M059J (cell line): ENCODE measurements at places on chromosomes 4 and X. TPM values are rescaled to one million over a fixed set of nuclear protein-coding genes. Genes with fewer than 3 reads are reported as not detected.

DNA sequence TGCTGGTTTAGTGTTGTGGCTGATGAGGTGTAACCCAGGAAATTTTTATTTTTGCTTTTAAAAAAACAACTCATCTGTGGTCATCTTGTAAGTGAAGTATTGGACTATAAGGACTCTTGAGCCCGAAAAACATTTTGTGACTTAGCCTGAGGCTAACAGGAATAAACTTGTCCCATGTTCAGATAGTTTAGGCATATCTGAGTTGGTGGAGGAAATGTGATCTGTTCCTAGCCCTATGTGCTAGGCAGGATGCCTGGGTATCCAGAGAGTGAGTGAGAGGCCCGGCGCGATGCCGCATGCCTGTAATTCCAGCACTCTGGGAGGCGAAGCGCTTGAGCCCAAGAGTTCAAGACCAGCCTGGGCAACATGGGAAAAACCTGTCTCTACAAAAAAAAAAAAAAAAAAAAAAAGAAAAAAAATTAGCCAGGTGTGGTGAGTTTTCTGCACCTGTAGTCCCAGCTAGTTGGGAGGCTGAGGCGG lies 3.7 kb downstream of the SMS start:
- no peak for DNase-seq

DNA sequence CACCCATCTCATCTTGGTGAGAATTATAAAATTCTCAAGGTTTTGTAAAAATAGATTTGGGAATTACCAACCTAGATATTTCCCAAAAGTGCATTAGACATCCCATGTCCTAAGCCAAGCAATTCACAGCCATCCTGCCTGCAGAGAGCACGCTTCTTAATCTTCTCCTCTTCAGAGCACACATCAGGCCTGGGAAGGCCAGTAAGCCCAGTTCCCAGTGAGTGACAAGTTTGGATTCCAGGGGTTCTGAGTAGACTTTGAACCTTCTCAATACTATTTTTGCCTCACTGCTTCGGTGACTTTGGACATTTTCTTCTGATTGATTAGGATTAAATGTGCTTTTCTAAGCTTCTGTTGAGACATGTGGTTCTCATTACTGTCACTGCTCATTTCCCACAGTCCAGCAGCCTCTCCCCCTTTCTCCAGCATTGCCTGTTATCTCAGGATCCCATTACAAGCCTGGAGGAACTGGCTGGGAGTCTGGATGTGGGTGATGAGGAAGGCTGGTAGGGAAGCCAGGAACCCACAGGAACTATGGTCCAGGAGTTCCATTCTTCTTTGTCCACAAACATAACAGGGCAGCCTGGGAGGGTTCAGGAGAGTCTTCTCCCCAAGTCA lies 56.4 kb upstream of the TMEM150C start:
- DNase-seq = no peak

GRCh38 chr4:16411501-16412085 lies 185.3 kb upstream of the TAPT1 start:
- DNase-seq = no peak

- DNase-seq = peak; percentile 3
Measured at GRCh38 chr4:123096038-123096437, 173.6 kb upstream of the NUDT6 start.

DNA sequence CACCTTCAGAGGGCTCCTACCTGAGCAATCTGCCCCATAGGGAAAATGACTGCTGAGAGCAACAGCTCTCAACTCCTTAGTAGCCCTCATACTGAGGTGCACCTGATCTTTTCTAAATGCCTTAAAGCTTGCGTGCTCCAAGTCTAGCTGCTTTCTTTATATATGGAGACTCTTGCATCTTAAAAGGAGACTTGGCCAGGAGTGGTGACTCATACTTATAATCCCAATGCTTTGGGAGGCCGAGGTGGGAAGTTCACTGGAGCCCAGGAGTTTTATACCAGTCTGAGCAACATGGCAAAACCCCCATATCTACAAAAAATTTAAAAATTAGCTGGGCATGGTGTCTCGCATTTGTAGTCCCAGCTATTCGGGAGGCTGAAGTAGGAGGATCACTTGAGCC lies 78.1 kb upstream of the TRIM2 start:
- DNase-seq = peak; percentile 33

- DNase-seq = no peak
Measured at GRCh38 chrX:25151749-25152148, 136.0 kb upstream of the ARX start.

DNA sequence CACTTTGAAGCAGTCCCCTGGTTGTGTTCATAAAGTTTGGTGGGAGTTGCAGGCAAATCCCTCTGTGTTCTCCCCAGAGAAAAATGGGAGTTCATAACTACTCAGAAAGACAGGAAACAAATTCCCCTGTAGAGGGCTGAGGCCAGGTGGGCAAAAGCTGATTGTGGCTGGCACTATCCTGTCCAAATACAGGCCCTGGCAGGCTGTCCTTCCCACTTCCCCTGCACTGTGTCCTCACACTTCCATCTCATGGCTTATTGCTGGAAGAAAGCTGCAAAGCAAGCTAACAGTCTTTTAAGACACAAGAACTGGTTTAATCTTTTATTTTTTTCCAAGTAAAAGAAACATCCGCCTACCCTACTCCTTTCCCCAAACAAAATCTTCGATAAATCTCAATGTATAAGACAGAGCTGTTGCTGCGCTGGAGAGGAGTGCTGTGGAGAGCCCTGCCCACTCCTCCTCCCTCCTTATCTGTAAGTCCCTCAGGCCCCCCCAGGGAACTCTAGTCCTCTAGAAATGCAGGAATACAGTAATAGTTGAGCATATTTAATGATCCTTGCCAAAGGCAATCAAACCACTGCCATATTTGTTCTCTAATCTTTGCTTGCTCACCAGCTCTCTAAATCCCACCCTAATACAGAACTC lies 14.0 kb downstream of the TAPT1 start:
- no peak for DNase-seq

- peak; percentile 3 for DNase-seq
Measured at GRCh38 chr4:157222771-157223160, 2.2 kb downstream of the GRIA2 start.

- peak; percentile 77 for DNase-seq
Measured at GRCh38 chrX:112642349-112642748, 37.4 kb downstream of the LHFPL1 start.

- DNase-seq = no peak
Measured at GRCh38 chr4:185902654-185903053, 90.7 kb upstream of the SORBS2 start.

GRCh38 chr4:135122457-135122856 lies 920.9 kb upstream of the PABPC4L start:
- DNase-seq = no peak

DNA sequence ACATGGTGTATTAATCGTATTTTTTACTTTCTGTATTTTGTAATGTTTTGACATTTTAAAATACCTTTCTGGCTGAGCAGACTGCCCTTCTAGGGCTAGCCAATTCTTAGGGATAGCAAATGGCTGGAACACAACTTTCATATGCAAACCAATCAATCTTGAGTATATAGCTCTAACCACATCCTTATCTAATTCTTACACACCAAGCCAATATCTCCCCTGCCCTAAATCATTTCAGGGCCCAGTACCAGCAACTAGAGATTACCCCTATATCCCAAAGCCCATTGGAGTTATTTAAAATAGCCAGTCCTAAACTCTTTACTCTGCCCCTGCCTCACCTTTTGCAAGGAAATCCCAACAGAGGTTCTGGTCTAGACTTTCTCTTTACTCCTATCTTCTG lies 58.3 kb downstream of the INTS12 start:
- no peak for DNase-seq

GRCh38 chr4:40586729-40587128 lies 42.9 kb downstream of the RBM47 start:
- DNase-seq = no peak

DNA sequence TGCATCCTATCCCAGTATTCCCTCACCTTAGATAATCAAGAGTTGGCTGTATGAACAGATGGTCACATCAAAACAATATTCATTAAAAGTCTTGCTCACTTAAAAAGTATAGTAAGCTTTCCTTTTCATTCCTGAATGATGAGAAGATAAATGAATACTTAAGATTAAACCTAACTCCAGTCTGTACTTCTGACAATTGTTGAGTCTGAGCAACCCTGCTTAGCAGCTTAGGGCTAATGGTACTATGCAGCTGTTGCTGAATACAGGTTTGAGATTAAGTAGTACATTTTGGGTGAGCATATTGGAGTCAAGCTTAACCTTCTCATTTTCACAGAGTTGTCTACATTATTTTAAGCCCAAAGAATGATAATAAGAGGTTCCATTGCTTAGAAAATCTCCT lies 121.7 kb upstream of the ETNPPL start:
- DNase-seq = peak; percentile 3

DNA sequence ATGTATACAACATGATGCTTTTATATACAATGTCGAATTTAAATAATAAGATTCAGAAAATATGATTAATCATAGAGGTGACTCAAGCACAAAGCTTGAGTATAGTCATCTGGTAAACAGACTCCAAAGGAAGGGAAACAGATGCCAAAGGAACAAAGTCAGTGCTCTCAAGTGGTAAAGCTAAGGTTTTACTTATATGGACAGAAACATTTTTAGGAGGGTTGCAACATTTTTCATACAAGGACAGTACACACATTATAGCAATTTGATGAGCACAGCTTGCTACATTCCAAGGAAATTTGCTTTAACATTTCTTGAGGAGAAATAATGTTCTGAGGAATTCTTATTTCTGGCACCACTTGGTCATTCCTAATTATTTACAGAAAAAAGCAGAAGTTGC lies 333.4 kb upstream of the AADAT start:
- DNase-seq = no peak

DNA sequence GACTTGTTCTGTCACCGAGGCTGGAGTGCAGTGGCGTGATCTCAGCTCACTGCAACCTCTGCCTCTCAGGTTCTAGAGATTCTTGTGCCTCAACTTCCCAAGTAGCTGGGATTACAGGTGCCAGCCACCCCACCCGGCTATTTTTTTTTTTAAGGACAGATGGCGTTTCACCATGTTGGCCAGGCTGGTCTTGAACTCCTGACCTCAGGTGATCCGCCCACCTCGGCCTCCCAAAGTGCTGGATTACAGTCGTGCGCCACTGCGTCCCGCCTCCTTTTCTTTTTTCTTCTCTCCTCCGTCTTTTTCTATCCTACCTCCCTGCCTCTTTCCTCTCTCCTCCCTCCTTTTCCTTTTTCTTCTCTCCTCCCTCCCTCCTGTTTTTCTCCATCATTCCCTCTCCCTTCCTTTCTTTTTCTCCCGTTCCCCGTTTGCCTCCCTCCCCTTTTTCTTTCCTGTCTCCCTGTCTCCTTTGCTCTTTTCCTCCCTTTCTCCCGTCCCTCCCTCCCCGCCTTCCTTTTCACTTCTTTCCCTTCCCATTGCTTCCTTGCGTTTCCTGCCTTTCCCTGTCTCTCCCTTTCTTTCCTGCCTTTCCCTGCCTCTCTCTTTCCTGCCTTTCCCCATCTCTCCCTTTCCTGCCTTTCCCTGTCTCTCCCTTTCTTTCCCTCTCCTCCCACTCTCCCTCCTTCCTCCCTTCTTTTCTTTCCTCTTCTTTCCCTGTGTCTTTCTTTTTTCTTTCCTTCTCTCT lies 2.1 kb upstream of the SLC25A6 start:
- DNase-seq = no peak

- DNase-seq = no peak
Measured at GRCh38 chr4:52366621-52367020, 292.5 kb downstream of the USP46 start.

GRCh38 chr4:183320211-183321059 lies at the start of gene CLDN22:
Gene CLDN22 (minus strand): TSS chr4:183320276. CDS start chr4:183320218, 58 bp downstream.
- DNase-seq = no peak

- DNase-seq = peak; percentile 38
Measured at GRCh38 chrX:103730796-103731493, 20.2 kb downstream of the TMEM31 start.

- DNase-seq = no peak
Measured at GRCh38 chrX:63746278-63746677, 38.7 kb downstream of the ARHGEF9 start.

- no peak for DNase-seq
Measured at GRCh38 chr4:94038195-94038594, 169.5 kb upstream of the SMARCAD1 start.

GRCh38 chrX:148601034-148601433 lies 100.6 kb downstream of the AFF2 start:
- DNase-seq = no peak

GRCh38 chr4:177281351-177281909 lies 28.2 kb upstream of the NEIL3 start:
- no peak for DNase-seq

DNA sequence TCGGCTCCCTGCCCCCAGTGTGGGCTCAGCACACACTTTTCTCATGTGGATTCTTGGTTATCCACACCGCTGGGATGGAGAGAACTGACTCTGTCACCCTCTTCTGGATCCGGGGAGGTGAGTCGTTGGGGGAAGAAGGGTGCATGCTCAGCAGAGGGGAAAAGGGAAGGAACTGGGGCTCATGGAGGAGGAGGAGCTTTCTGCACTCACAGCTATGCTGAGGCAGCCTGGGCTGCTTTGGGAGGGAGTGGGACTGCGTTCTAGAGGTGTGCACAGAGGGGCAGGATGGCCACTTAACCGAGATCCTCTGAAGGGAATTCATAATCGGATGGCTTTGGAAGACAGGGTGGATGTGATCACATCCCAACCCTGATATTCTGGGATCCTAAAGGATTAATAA lies 51.6 kb downstream of the RTL5 start:
- DNase-seq = no peak

DNA sequence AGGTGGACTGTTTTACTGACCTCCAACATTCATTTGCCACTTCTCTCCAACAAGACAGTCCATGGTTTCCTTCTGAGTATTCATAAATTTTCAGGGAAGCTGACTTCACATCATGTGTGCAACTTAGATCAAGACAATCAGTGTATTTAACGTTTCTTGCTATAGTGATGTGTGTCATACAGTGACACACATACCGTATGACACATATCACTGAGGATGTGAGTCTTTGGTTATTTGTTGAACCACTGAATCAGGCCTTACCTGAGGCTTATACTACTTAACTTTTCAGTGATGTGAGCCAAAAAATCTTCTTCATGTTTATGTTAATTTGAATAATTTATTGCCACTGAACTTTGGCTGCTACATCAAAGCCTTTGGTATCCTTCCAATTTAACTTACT lies 166.8 kb downstream of the BMPR1B start:
- DNase-seq = no peak

DNA sequence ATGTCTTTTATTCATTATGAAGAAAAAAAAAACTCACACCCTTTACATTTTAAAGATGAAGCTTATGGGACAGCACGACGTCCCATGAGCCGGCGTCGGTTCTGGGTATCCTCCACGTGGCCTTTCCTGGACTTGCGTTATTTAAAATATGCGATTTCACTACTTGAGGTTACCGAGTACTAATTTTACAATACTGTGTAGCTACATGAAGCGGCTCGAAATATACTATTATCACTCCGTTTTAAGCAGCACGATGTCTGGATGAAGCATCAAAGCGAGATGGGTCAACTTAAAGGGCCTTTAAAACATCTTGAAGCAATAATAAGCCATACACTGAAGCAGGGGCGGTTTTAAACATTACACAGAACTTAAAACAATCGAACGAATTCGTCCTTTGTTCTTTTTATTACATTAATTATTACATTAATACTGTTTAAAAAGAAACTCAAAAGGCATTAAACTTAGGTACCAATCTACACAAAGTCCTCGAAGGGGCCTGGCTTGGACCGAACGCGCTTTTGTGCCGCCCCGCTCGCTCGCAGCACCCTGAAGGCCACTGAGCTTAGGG lies 1.4 kb upstream of the KLF3 start:
- no peak for DNase-seq

Gene FGD1
- 5.6 and 10.4 TPM in 2 replicates for total RNA-seq

Gene VEGFD
- total RNA-seq = 4.8 TPM in 1 of 2 replicates, not detected in the other

Gene SORCS2
- total RNA-seq = 0.02 TPM in 1 of 2 replicates, not detected in the other

Gene TEC
- 0.12 and 0.81 TPM in 2 replicates for total RNA-seq

Gene NAA11
- total RNA-seq = 0.17 TPM in 1 of 2 replicates, not detected in the other

Gene ARHGAP4
- 3.1 and 6.1 TPM in 2 replicates for total RNA-seq

Gene MAMLD1
- total RNA-seq = 2.5 and 4.6 TPM in 2 replicates

Gene TCEANC
- 1.4 and 5.1 TPM in 2 replicates for total RNA-seq

Gene ARMCX2
- total RNA-seq = 28.9 and 44.5 TPM in 2 replicates
